IMR-90 (cell line): ENCODE measurements at places on chromosomes 6 and 20.

DNA sequence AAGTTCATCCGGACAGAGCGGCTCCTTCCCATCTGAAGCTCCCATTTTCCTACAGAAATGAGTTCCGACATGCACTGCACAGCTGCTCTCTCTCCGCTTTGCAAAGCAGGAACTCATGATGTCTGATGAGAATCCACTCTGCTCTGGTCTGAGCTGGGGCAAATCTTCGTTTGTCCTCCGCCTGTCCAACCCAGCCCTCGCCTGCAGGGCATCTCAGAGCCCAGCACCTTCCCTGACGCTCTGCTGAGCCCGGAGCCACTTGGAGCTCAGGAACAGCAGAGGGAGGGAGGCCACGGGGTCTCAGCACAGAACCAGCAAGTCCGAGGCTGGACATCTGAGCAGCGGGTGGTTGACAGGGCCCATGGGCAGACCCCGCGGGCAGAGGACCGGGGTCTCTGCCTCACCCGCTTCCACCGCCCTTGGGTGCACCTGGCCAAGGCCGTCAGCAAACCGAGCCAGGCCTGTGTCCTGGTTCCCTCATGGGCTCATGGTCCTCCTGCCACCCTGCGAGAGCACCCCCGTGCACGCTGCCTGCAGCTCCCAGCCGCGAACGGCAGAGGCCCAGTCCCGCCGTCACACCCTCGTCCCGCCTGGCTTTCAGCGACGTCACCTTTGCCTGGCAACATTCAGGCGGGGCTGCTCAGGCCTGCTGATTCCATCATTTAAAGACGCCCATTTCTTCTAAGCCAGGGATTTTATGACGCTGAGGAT is 78.5 kb upstream of the BHLHE23 start:
- DNase-seq, result no peak

GRCh38 chr6:163418311-163419029 is 4.0 kb downstream of the QKI start:
- no peak for DNase-seq

GRCh38 chr6:14964556-14965270 is 281.2 kb upstream of the JARID2 start:
- DNase-seq, result peak; percentile 8

DNA sequence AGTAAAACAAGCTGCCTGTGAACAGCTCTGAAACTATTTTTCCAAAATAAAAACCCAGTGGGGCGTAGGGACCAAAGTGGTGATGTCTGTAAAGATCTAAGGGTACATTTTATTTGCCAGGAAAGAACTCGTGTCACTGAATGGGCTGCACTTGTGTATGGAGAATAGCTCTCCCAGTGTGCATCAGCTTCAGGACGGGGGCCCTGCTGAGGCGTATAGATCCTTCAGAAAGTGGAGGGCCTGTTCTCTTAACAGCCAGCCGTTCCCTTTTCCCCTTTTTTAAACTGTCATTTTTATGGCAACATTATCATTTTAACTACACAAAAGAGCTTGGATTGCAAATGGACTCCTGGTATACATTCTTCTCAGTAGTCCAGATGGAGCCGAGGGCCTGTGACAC is 137.3 kb downstream of the TMEM242 start:
- no peak for DNase-seq

GRCh38 chr20:48313324-48313723 is 514.5 kb downstream of the PREX1 start:
- DNase-seq, result no peak

DNA sequence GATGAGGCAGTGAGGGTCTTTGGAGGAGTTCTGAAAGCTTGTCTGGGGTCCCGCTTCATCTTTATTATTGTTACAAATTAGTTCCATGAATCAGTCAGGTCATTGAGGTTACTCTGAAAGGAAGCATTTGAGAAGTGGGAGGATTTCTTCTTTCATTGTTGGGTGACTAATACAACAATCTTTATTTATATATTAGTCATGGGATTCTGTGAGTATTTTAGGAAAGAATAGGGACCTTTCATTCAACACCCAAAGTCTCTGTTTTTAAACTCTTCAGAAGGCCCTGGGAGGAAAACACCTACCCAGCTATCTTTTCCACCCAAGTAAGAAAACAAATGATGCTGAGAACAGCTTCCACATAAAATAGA is 98.3 kb downstream of the SOD2 start:
- peak; percentile 82 for DNase-seq

DNA sequence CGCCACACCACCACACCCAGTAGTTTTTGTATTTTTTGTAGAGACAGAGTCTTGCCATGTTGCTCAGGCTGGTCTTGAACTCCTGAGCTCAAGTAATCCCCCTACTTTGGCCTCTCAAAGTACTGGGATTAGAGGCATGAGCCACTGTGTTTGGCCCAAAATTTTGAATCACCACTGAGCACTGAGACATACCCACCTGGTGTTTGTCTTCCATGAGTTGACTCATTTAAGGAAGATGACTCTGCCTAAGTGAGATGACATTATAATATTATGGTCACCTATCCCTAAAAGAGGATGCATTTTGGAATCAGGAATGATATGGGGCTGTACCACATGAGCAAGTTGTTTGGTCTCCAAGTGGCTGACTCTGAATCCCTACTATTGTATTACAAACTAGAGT is 54.6 kb upstream of the RNF217 start:
- DNase-seq, result no peak

DNA sequence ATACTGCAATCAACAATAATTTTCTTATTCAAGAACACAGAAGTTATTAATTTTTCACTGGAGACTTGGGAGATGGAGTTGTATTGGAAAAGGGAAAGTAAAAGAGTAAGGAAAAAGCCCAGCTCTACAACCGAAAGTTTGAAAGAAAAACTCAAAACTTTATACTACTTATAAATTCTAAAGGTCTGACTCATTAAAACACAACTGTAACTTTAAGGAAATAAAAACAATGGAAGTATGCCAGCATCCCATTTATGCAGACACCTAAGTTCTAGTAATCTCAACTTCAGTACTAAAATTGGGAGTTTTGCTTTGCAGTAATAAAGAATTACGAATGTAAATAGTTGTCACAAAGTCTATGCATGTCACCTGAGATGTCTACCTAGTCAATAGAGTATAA is 80.6 kb downstream of the IRAK1BP1 start:
- peak; percentile 72 for DNase-seq

GRCh38 chr20:51132279-51132678 is 109.4 kb upstream of the KCNG1 start:
- peak; percentile 37 for DNase-seq

DNA sequence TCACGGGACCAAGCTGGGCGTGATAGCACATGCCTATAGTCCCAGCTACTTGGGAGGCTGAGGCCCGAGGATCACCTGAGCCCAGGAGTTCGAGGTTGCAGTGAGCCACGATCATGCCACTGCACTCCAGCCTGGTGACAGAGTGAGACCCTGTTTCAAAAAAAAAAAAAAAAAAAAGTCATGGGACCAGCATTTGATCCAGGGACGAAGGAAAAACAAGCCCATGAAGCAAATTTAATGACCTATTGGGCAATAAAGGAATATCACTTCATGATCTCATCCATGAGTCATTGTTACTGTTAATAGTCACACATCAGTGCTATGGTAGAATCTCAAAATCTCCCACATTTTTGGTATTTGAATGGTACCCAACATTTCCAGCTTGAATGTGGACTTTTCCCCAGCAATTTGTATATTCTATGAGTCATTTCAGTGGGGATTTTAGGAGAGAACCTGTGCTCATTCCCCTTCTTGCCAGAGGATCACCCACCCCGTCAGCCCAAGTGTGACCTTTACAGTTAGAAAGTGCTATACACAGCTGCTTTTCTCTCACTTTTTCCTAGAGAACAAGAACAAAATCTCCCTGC is 8.5 kb upstream of the SOD2 start:
- peak; percentile 97 for DNase-seq

GRCh38 chr6:43120944-43121913 is 45.1 kb downstream of the PTK7 start:
- peak; percentile 98 for DNase-seq

DNA sequence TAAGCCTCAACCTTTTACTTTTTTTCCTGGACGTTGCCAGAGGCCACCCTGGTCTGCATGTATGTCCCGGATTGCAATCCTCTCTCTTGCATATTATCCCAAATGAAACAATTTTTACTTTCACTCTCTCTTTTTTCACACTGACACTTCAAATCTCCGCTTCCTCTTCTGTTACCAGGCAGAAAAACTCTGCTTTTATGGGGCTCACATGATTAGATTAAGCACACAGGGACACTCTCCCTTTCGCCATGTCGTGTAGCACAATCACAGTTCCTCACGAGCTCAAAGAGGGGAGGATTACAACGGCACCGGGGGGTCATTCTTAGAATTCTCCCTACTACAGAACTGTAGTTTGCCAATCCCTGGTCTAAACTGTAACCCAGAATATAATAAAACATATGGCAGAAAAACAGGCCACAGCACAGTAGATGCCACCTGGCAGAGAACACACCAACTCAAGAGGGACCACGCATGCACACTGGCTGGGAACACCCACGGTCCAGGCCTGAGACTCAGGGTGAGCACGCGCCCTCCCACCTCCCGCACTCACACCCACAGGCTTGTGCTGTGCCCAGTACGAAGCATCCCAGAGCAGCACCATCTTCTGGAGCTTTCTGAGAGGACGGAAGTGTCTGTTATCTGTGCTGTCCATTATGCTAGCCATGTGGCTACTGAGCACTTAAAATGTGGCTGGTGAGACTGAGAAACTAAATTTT is 288.7 kb downstream of the KIF16B start:
- no peak for DNase-seq

- DNase-seq, result no peak
Measured at GRCh38 chr20:33919653-33920052, 74.1 kb upstream of the RALY start.

GRCh38 chr20:4774207-4774606 is 52.5 kb downstream of the PRND start:
- DNase-seq, result no peak

DNA sequence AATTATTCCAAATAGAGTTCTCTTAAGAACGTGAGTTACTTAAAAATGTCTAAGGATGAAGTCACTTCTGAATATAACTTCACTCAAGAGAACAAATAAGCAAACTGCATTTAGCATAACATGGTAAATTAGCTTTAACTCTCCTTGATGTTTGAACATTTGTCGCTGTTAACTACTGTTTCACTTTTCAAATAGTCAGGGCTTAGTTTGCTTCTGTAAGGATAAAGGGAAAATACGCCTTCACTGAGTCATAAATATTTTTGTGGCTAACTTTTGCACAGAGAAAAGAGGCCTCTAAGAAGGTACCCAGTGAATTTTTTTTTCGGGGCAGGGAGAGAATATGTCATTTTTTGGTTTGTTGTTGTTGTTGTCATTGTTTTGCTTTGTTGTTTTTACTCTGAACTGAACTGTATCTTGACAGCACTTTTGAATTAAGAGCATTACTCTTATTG is 8.1 kb downstream of the PTPN1 start:
- DNase-seq, result peak; percentile 72

DNA sequence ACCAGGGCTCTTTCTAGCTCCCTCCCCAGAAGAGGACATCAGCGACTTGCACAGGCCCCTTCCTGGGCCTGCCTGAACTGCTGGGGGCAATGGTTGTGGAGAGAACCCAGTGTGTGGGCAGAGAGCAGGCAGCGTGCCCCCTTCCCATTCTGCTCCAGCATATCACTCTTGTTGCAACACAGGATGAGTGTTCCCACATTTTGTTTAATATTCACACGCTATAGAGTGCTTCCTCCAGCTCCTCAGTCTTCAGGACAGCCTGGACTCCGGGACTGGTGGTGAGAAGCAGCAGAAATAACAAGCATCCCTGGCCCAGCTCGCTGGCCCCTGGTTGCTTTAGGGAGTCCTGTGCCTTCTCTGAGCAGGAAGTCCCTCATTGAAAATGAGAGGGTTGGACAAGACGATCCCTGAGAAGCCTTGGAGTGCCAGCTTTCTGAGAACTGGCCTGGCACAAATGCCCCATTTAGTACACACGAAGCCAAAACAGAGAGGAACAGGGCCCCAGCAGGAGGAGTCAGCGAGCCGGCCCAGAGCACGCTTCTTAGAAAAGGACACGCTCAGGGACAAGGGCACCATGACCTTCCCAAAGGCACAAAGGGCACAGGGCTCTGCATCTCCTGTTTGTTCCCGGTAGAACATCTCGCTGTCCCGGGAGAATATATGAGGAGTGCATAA is 84.2 kb upstream of the FOXC1 start:
- peak; percentile 23 for DNase-seq

GRCh38 chr6:142752348-142752747 is 192.6 kb downstream of the HIVEP2 start:
- peak; percentile 11 for DNase-seq

GRCh38 chr6:107045826-107046675 is 18.1 kb downstream of the MTRES1 start:
- no peak for DNase-seq

GRCh38 chr6:34476921-34477320 is 11.0 kb downstream of the PACSIN1 start:
- DNase-seq, result no peak

DNA sequence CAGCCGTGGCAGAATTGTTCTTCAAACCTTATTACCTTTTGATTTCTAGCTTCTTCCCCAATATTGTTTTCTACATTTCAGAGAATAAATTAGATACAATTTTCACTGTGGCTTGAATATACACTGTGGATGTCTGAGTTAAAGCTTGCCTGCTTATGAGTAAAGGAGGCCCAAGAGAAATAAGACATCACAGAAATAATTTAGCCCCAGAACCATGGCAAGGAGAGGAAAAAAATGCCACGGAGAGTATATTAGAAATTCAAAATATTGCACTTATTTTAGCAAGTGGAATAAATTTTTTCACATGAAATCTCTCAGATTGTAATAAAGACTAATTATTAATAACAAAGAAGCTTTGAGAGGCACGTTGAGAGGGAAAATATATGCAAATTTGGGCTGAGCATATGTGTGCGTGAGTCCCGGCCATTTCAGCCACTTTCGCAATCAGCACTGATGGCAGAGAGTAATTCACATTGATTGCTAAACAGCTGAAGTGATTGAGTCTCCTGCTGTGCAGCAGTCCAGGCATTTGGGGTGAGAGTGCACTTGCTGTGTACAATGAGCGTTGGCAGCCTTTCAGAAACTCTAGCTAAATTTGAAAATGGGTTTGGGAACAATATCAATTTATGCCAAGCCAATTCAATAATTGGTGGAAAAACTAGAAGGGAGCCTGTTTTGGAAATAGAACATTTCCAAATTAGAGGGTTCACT is 596.0 kb downstream of the EPM2A start:
- peak; percentile 65 for DNase-seq

- peak; percentile 35 for DNase-seq
Measured at GRCh38 chr6:43962458-43962857, 164.8 kb downstream of the MRPL14 start.

- DNase-seq, result no peak
Measured at GRCh38 chr6:133887156-133887879, 1.6 kb upstream of the TCF21 start.

- DNase-seq, result peak; percentile 44
Measured at GRCh38 chr6:47180633-47181032, 129.1 kb downstream of the TNFRSF21 start.

DNA sequence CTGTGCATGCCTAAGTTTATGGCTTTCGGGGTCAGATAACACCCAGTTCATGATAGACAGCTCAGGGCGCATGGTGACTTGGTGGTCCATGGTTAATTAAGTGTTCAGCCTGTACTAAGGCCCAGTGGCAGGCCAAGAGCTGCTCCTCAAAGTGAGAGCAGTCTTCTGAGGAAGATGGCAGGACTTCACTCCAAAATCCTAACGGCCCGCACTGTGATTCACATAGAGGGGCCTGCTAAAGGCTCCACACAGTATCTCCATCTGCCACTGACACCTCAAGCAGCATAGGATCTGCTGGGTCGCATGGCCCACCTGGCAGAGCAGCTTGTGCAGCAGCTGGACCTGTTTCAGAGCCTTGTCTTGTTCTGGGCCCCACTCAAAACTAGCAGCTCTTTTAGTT is 10.6 kb upstream of the CST7 start:
- no peak for DNase-seq

- no peak for DNase-seq
Measured at GRCh38 chr20:31871618-31871954, 1.2 kb downstream of the TTLL9 start.
